Activated T-helper 1 cell treated with anti-CD3 and anti-CD28 coated beads, Interleukin-12 subunit alpha, Interleukin-12 subunit beta, Interleukin-2, Interleukin-4 antibody, amounts not matched to agents 30 ng/mL and 10 ng/mL and 1 ng/mL, durations not matched to agents 14 hours and 24 hours and 36 hours (primary cell): ENCODE measurements at places on chromosomes 12 and 14. TPM values are rescaled to one million over a fixed set of nuclear protein-coding genes. Genes with fewer than 3 reads are reported as not detected.

The LRRC23 gene
- 5.3 and 5.6 TPM in 2 replicates for total RNA-seq

The DDX54 gene
- total RNA-seq = 121 and 133 TPM in 2 replicates

The MYF6 gene
- not detected in 2 replicates for total RNA-seq

The MIP gene
- not detected in 2 replicates for total RNA-seq

The AKT1 gene
- 137 and 140 TPM in 2 replicates for total RNA-seq

The BCL2L14 gene
- total RNA-seq = 10.4 and 11.0 TPM in 2 replicates

The SCNN1A gene
- 0.05 and 0.32 TPM in 2 replicates for total RNA-seq

The LRRK2 gene
- total RNA-seq = not detected in 2 replicates

The SLC39A2 gene
- total RNA-seq = 0.24 and 0.36 TPM in 2 replicates

The INHBC gene
- 0.15 TPM in 1 of 2 replicates, not detected in the other for total RNA-seq

The MGP gene
- not detected in 2 replicates for total RNA-seq

The PLEKHD1 gene
- 0.07 TPM in 1 of 2 replicates, not detected in the other for total RNA-seq

The DAO gene
- not detected in 2 replicates for total RNA-seq
